ENCODE measurements at places on chromosomes 6 and 20.

DNA sequence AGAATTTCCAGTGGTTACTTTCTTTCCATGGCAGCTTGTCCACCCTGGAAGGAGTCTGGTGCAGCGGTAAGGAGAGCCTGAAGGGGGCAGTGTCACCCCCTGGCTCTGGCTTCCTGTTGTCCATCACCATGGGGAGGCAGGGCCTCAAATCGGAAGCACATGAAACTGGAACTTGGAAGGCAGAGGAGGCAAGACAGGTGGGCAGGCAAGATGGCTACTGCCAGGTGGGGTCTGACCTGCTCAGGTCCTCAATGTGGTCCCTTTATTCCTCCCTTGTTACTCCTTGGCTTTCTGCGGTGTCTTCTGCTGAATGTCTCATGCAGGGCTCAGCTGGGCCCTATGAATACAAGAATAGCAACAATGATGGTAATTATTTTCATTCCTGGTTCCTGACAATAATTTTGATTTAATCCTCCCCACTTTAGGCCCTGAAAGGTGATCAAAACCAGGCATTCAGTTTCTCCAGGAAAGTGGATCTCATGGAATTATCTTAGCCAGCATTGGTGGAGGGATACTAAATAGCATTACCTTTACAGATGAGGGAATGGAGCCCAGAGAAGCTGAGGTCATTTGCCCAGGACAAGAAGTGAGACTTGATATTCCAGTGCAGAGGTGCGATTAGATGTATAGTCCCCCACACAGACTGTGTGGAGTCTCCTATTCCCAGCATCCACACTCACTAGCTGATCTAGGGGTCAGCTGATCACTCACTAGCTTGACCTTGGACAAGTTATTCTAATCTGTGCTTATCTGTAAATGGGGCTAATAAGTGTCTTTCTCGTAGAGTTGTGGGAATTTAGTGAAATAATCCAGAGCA lies 17.6 kb upstream of the SNAI1 start:
- DNase-seq: no peak

DNA sequence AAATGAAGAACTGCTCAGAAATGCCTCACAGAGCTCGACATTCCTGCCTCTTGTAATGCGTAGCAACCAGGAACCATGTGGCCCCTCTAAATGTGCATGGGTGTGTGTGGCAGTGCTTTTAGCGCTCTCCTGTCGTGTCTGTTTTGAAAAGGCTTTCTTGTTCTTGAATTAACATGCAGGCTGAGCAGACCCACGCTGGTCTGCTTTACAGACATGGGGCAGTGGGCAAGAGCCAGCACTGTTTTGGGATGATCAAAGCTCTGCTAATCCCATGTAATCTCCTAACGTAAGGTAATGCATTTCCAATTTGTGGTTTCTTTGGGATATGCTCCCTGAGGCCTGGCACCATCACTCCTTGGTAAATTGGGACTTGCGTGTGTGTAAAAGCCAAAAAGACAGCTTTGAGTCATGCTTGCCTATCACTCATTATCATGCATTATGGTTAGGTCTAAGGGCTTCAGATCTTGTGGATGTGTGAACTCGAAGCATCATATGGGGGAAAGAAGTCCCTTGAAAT lies 11.8 kb downstream of the RIPOR2 start:
- no peak for DNase-seq

DNA sequence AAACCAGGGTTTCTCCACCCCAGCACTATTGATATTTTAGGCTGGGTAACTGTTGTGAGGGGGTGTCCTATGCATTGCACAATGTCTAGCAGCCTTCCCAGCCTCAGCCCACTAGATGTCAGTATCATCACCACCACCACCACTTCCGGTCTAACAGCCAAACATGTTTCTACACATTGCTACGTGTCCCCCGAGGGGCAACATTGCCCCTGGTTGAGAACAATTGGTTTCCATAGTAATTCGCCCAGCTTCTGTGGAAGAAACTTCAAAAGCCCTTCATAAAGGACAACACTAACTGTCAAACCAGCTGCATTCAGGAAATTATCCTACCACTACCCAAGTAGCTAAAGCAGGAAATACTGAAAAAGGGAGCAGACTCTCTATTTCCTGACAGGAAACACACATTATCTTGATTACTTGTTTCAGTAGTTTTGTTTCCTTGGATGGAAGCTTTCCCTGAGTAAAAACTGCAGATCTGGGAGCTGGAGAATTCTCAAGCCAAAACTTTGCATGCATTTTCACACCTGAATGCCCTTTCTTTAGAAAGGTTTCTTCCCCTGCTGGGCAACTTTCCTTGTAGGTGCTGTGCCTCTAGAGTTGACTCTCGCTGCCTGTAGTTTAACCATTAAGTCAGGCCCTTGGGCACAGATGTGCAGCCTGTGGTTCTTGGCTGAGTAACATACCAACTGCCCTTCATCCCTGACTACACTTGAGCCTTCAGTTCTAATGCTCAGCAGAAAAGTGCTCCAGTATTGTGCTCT lies 23.6 kb downstream of the PKHD1 start:
- peak; percentile 33 for DNase-seq

GRCh38 chr6:160275511-160276003 lies 16.9 kb upstream of the SLC22A2 start:
- DNase-seq: no peak

DNA sequence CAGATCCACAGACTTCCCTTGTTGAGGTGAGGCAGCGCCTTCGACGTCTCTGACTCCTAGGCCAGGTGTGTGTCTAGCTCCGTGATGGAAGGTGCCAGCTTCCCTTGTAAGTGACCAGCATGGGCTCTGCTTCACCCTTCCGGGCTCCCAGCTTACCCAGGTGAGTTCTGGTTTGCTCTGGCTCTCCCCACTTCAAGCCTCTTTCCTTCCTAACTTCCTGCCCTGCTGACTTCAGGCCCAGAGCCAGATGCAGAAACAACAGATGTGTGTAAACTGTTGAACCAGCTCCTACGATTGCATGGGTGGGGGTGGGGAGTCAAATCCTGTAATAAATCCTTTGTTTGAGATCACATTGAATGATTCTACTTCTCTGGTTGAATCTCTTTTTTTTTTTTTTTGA lies 51.6 kb upstream of the BMP6 start:
- no peak for DNase-seq

DNA sequence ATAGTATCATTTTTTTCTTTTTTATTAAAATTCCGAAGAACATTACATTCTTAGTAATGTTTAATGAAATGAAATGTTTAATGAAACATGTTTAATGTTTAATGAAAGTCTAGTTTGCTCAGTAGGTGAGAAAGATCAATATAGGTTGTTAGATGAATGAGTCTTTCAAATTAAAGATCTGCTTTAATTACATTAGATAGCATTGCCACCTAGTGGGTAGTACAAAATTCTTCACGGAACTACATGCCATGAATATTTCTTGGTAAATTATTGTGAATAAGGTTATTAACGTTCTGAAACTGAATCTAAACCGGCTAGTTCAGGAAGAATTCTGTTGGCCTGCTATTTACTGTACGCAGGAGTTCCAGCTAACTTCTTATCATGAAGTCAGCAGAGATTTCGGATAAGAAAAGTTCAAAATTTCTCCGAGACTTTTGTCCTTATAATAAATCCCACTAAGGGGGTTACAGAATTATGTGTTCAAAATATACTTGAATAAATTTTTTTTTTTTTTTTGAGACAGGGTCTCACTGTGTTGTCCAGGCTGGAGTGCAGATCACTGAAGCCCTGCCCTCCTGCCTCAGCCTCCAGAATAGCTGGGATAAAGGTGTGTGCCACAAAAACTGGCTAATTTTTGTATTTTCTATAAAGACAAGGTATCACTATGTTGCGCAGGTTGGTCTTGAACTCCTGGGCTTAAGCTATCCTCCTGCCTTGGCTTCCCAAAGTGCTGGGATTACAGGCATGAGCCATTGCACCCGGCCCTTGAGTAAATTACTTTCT lies 7.9 kb upstream of the GMNN start:
- no peak for DNase-seq

DNA sequence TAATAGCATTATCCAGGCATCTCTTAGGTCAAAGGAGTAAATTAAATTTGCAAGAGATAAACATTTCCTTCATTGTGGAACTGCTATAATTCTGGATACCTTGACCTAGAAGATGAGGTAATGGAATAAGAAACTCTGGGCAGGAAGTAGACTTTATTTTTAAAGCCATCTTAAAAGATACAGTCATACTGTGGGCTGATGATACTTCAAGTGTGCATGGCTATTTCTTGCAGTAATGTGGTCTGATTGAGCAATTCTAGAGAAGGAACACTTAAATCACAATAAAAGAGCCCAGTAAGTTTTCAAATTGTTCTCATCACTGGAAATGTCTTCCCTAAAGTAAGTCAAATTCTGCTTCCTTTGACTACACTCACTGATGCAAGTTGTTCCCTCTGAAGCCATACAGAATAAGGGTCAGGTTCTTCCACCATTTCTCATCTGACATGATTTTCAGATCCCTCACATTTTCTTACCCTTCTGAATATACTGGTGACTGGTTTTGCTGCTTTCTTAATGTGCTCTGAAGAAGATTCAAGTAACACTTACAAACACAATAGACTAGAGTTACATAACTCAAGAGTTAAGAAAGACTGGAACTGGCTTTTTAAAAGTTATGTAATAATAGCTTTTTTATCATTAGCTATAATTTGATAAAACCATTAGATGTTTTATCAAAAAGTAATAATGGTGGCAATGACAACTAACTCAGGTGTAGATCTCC lies 62.6 kb upstream of the TMEM244 start:
- no peak for DNase-seq

DNA sequence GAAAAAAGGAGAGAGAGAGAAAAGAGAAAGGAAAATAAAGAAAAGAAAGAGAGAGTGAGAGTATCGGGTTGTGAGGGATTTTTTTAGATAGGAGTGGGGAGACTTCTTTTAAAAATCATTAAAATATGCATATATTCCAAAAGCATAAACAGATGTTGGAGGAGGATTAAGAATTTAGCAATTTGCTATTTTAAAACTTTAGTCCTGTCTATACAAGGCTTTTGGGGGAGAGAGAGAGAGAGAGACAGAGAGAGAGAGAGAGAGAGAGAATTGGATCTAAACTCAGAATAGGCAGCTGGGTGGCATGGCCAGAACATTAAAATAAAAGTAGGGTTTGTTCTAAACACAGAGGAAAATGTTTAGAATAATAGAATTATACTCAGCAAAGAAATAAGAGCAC lies 72.1 kb downstream of the SOD2 start:
- DNase-seq: no peak

- no peak for DNase-seq
These were observed 16.0 kb downstream of the DLGAP4 start for GRCh38 chr20:36322131-36322530.

DNA sequence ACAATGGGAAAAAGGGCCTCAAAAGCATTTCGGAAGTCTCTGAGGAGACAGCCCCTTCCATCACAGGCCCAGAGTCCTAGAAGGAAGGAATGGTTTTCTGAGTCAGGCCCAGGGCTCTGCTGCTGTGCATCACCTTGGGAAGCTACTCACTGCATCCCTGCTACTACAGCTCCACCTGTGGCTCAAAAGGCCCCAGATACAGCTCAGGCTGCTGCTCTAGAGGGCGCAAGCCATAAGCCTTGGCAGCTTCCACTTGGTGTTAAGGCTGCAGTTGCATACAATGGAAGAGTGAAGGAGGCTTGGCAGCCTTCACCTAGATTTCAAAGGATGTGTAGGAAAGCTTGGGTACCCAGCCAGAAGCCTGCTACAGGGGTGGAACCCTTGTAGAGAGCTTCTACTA lies 54.8 kb downstream of the MEI4 start:
- no peak for DNase-seq

- no peak for DNase-seq
These were observed 26.4 kb upstream of the ANKRD60 start for GRCh38 chr20:58254890-58255289.

GRCh38 chr20:46631212-46631869 lies 19.9 kb downstream of the SLC13A3 start:
- no peak for DNase-seq

DNA sequence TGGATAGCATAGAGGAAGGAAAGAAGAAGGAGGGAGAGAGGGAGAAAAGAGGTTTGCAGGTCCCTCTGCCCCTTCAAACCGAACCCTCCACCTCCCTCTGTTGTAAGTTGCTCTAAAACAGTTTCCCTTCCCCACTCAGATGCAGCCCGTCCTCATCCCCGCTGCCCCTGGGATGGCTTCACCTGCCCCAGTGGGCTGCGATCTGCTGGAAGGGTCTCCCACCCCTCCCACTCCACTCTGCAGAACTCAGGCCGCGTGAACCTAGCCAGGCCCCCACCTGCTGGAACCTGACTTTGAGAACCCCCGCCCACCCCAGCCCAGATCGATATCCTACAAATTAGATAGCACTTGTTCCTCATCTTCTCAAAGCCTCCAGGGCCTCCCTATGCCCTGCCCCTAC lies 190.8 kb downstream of the DLL1 start:
- DNase-seq: no peak

DNA sequence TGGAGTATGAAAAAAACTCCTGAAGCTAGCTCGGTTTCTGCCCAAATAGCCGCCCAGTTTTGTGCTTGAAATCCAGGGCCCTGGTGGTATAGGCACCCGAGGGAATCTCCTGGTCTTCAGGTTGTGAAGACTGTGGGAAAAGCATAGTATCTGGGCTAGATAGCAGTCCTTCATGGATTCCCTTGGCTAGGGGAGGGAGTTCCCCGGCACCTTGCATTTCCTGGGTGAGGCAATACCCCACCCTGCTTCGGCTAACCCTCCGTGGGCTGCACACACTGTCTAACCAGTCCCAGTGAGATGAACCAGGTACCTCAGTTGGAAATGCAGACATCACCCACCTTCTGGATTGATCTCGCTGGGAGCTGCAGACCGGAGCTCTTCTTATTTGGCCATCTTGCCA lies 184.5 kb upstream of the SLC35B3 start:
- no peak for DNase-seq

GRCh38 chr20:51272401-51272800 lies 249.5 kb upstream of the KCNG1 start:
- no peak for DNase-seq

GRCh38 chr6:74277777-74278186 lies 581.8 kb downstream of the CD109 start:
- DNase-seq: no peak

- no peak for DNase-seq
These were observed 55.9 kb downstream of the TBC1D7 start for GRCh38 chr6:13272131-13273046.

GRCh38 chr20:2942439-2942838 lies 69.2 kb downstream of the PTPRA start:
- DNase-seq: no peak

DNA sequence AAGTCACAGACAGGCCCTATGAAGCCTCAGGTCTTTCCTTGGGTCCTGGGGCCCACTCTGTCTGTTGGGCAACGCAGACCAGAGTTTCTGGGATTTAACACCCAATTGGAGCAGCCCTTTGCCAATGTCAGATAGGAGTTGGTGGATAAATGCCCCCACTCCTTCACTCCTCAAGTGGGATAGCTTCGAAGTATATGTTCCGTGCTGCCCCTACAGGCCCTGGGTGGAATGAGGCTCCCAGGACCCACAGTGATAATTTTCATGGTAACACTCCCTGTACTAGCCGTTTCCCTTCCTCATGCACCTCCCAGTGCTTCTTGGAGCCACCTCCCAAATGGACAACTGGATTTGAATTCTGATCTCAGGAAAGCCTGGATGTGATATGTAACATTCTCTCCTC lies 145.4 kb downstream of the FOXA2 start:
- no peak for DNase-seq

GRCh38 chr6:6218759-6219085 lies 101.7 kb downstream of the F13A1 start:
- DNase-seq: no peak

GRCh38 chr20:54228841-54229240 lies 21.0 kb downstream of the PFDN4 start:
- DNase-seq: no peak

- no peak for DNase-seq
These were observed 272.7 kb upstream of the IRAK1BP1 start for GRCh38 chr6:78594668-78595066.

GRCh38 chr6:80967609-80968008 lies 784.9 kb downstream of the TENT5A start:
- no peak for DNase-seq
